ENCODE measurements at places on chromosomes 7 and 10.

DNA sequence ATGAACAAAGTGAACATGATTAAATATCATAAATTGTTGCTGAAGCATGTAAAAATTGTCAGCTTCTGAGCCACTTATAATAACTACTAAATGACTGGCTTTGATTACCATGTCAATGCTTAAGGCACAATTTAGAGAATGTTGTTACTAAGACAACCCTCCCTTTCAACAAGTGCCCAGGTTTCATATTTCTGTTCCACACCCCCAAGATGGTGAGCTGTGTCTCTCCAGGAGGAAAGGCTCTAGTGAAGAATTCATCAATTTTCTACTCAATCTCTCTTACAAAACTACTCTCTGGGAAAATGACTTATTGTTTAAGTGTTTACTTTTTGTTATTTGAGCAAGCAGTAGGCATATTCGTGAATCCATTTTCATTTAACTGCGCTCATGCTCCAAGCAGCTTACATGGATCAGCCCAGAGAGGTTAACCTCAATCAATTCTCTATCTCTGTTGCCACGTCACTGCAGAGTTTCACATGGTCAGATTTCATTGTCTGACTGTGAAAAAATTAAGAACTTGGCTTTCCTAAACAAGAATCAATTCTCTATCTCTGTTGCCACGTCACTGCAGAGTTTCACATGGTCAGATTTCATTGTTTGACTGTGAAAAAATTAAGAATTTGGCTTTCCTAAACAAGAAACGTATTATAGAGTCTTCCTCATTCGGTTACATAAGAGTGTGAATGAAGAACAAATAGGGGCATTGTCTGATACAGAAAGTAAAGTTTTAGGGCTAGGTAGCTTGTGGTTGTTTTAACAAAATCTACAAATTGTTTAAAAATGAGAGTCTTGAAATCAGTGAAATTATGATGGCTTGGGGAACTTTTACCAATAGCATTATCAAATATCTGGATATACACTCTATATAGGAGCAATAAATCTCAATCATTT is 49.7 kb downstream of the CCDC71L start:
- no peak for DNase-seq

- no peak for DNase-seq
Observed at GRCh38 chr10:87753995-87754866, 63.8 kb downstream of the ATAD1 start.

- DNase-seq, result no peak
Observed at GRCh38 chr10:95245425-95246055, 45.3 kb downstream of the PDLIM1 start.

GRCh38 chr7:52831321-52831720 is 204.1 kb upstream of the POM121L12 start:
- DNase-seq, result no peak

DNA sequence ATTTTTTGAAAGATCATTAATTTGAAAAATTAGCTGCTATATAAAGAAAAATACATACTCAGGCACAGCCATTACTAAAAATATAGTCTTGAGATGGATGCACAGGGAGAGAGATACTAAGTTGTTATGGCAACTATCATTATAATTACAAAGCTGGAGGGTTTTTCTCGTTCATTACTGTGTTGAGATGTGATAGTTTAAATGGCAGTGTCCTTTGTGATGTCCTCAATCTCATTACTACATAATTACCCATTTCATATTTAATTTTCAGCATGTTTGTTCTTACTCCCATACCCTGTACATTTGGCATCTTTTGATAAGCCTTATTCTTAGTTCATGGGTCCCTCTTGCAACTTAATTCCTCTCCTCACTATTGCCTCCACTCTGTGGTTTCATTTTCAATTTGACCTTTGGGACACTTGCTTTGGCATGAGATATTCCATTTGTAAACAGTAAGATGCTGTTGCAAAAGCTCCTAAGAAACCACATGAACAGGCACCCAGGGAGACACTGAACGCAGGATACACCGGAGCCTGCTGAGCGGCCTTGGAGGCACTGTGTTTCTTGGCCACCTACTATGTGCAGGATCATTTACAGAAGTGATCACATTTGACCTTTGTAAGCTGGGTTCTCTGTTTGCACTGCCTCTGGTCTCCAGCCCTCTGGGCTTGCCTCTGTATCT is 4.8 kb upstream of the CPXM2 start:
- no peak for DNase-seq

GRCh38 chr7:131524115-131524514 is 32.3 kb downstream of the PODXL start:
- no peak for DNase-seq

GRCh38 chr7:66699998-66700397 is 40.5 kb upstream of the RABGEF1 start:
- DNase-seq, result no peak

DNA sequence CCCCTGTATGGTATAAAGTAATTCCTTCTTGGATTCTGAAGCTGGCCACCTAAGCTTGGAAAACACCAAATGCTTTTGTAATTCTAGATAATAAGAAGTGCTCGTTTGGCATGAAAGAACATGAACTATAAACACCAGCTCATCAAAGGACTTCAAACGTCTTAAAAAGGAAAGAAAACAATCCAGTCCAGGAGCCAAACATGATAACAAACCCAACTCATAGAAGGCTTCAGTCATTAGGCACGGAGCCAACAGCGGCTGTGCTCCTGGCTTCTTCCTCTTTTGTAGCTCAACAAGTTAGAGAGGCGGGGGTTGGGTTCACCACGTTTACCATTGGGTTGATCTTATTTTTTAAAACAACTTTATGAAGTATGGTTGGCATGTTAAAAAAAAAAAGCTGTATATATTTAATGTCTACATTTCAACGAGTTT is 56.4 kb upstream of the ECHDC3 start:
- DNase-seq, result peak; percentile 78

GRCh38 chr7:33059635-33060034 is 2.9 kb downstream of the NT5C3A start:
- no peak for DNase-seq

GRCh38 chr7:40058026-40058425 is 76.4 kb downstream of the MPLKIP start:
- DNase-seq, result no peak

DNA sequence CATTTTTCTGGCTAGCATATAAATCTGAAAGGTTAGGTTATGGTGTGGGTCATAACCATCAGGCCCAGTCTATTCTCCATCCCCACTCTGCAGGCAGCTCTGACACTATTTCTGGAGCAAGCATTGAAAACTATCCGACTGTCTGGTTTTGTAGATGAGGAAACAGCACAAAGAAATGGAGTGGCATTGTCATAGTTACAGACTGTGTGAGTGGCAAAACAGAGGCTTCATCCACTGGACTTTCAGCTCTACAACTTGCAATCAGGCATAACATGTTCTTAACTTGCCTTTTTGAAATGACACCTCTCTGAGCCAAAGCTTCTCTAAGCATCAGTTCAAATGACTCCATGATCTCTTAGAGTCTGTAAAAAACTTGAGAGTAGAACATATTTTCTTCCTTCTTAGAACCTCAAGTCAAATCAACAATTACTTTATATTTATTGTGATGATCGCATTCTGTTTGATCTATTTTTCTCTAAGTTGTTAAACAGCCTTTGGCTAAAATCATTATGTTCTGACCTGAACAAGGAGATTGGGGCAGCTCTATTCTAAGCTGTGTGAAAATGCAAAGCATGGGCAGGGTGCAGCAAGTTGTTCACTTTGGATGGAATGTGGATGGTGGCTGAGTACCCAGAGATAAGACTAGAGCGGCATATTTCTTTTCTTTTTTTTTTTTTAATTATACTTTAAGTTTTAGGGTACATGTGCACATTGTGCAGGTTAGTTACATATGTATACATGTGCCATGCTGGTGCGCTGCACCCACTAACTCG is 68.5 kb downstream of the LRRC4 start:
- DNase-seq, result no peak

- DNase-seq, result no peak
Observed at GRCh38 chr7:30665449-30665848, 16.8 kb downstream of the CRHR2 start.

DNA sequence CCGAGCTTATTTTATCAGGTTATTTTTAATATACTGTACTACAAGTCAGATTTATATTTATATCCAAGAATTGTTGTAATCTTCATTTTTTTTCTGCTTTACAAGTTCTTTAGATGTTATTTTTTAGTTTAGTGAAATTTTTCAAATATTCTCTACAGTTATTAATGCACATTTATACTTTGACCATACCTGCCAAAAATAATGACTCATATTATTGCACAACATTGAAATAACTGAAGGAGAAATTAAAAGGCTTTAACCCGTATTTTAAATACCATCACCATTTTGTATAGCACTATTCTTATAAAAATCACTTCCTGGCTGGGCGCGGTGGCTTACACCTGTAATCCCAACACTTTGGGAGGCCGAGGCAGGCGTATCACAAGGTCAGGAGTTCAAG is 278.5 kb downstream of the BICC1 start:
- DNase-seq, result peak; percentile 32

DNA sequence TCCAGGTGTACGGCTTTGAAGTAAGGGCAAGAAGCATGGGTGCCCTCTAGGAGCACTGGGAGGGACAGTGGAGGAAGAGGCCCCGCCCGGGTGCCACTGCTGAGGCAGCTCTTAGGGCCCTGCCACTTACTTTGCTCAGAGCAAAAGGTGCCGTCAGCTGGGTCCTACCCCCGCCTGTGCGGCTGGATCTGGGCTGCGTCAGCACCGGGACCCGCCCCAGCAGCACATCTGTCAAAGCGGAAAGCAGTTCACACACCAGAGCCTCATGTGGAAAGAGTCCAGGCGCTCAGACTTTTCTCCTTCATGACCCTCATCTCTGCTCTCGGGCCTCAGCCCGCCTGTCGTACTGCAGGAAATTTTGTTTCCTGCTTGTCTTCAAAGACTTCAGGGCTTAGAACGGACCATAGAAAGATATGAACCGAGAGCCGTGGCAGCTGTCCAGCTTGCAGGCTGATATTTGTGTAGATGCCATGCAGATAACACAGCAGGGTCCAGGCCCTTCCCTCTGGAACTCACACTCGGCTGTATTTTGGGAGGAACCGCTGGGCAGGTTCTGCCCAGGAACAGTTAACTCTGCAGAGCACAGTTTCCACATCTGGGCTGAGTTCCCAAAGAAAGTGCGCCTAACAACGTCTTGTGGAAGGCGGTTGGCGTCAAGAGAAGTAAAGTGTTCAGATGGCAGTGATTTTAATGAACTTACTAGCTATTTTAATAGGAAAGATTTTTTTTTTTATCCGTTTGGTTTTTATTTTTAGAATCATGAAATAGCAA is 44.3 kb upstream of the PRKAR1B start:
- DNase-seq, result peak; percentile 77

DNA sequence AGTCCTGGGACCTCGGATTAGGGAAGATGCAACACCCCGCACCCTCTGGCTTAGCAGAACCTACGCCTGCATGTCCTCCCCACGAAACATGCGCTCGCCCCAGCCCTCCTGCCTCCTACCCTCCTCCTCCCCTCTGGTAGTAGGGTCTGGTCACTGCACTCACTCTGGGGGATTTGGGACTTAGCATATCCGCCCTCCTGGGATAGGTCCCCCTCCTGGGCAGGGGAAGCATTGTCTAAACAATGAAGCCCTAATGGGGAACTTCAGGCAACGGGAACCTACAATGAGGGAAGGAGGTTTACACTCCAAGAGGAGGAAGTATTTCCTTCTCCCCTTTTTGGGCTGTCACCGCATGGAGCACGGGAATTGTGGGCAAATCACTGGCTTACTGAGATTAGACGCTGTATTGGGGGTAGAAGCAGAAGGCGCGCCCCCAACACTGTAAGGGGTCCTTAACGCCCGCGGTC is 892 bp downstream of the CRHR2 start:
- no peak for DNase-seq

DNA sequence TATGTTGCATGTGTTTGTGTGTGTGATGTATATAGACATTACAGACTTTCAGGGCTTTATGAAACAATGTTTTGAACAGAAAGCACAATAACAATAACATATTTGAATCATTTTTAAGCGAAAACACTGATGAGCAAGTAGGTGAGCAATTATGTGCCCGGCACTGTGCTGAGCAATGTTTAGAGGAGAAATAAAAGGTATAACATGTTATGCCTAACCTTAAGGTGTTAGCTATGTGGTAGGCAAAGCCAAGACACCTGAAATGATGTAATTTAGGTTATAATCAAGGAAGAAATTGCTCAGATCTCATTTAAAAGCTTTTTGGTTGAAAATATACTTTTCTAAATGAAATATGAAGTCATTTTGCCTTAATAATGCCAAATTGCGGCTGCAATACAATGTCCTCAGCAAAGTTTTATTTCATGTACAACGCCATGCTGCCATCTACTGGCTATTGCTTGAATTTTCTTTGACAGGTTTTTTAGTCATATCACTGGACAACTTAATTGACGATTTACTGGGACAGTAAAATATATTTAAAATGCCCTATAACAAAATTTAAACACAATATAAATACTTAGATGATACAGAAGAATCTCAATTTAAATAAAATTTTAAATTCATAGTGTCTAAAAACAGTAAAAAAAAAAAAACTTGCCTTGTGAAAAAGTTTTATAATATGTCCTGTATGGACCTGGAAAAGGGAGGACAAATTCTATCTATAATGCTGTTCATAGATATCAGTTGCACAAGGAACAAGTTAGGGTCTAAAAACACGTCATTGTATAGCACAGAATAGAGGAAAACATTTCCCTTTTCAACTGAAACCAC is 131.1 kb upstream of the CDK1 start:
- peak; percentile 63 for DNase-seq

DNA sequence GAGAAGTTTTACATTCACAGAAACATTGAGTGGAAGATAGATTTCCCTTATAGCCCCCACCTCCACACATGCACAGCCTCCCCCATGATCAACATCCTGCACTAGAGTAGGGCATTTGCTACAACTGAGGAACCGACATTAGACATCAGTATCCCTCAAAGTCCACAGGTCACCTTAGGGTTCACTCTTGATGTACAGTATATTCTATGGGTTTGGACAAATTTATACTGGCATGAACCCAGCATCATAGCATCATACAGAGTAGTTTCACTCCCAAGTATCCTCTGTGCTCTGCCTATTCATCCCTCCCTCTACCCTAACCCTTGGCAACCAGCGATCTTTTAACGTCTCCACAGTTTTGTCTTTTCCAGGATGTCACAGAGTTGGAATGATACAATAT is 64.4 kb downstream of the VSTM4 start:
- DNase-seq, result no peak

Data from amniotic epithelial cell (primary cell).